ENCODE measurements at places on chromosomes 7 and 10.

DNA sequence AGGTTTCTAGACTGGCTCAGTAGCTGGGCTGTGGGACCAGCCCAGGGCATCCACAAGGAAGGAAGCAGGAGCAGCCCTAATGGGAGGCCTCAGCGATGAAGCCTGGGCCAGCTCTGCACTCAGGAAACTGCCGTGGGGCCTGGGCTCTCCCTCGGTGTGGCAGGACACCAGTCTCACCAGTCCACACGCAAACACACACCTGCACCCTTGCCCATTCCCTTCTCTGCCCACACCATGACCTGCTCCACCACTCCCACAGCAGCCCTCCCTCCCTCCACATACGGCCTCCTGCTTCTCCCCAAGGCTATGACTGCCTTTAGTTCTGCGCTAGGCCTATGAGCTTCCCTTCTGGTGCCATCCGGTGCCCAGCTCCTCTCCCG, 7.1 kb downstream of the FGF8 start:
- DNase-seq: no peak

- no peak for DNase-seq
Measured at GRCh38 chr10:123507298-123507697, 158.9 kb upstream of the GPR26 start.

GRCh38 chr10:32386623-32387260, 39.8 kb upstream of the EPC1 start:
- DNase-seq: no peak

DNA sequence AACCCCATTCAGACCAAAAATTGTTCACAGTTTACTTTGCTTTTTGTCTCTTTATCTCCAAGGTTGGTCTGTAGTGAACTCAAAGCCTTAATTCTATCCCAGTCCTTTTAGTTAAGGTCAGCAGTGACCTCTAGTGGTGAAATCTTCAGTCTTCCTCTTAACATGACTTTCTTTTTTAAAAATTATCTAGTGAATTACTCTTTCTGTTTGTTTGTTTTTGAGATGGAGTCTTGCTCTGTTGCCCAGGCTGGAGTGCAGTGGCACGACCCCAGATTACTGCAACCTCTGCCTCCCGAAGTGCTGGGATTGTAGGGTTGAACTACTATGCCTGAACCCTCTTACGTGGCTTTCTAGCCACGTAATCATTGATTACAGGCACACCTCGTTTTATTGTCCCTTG, 25.0 kb downstream of the ZNF487 start:
- peak; percentile 14 for DNase-seq

- no peak for DNase-seq
Measured at GRCh38 chr10:31179091-31179680, 139.8 kb upstream of the ZEB1 start.

- DNase-seq: no peak
Measured at GRCh38 chr7:45662540-45663166, 88.5 kb downstream of the ADCY1 start.

DNA sequence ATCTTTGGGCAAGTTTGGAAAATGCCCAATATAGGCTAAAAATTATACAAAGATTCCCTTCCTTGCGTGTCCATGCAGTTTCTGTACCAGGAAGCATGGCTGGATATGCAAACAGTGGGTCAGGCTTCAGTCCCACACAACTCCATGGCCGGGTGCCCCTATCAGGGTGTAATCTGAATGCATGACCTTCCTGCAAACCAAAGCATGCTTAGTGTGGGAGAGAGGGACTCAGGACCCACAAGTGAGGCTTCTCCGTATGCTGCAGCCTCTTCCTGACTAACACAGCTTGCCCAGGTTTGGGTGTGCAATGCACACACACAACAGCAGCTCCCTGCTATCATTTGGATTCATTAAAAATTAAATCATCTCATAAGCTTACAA, 8.5 kb downstream of the AKR1B10 start:
- no peak for DNase-seq

DNA sequence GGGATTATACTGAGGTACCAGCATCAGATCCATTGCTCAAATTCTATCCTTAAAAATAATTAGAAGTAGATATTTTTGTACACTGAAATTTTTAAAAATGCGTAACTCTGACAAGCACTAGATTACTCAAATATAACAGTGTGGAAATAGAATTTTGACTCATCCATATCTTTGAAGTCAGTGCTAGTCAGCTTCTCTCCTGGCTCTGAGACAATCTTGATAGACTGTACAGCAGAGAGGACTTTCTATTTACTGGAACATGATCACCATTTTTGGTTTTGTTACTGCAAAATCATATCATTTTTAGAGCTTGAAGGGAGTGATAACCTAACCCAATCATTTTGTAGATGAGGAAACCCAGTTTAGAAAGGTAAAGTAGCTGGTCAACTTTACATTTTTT, 195.0 kb downstream of the MTERF1 start:
- no peak for DNase-seq

GRCh38 chr10:103244666-103245271, 918 bp upstream of the RPEL1 start:
- DNase-seq: peak; percentile 45

DNA sequence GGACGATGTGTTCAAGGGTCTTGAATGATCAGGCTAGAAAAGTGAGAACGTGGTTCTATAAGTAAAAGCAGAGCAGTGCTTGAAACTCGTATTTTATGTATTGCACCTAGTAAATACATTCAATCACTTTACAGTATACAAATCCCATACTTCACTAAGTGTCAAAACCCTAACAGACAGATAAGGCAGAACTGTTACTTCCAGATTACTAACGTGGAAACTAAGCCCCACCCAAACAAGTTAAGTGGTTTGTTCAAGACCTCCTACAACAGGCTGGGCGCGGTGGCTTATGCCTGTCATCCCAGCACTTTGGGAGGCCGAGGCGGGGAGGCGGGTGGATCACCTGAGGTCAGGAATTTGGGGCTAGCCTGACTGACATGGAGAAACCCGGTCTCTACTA, 9.2 kb upstream of the MYO1G start:
- no peak for DNase-seq

DNA sequence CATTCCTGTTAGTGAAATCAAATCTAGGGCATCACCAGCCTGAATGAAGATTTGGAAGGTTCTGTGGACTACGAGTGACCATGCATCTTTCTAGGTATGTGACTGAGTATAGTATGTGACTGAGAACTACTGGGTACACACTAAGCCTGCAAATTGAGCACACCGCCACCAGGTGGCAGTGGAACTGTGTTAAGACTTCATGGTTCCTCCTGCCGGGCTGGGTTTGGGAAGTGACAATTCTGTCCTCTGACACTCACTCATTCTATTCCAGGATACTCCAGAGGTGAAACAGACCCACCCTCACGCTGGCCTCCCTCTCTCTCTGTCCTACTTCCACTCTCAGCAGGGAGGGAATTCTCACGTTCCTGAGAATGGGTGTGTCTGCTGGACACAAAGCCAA, 84.0 kb upstream of the TMEM248 start:
- DNase-seq: no peak

DNA sequence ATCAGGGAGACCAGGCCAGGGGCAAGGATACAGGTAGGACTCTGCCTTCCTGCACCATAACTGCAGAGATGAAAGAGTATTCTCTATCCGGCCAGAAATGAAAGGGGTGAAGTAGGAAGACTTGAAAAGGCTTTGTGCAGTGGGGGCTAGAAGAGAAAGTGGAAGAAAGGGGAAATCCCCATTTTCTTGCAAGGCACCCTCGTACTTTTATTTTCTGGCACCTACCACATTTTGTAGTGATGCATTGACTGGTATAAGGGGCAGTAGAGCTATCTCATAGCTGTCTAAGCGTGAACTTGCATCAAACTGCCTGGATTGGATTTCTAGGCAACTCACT, 752 bp upstream of the CAMK2G start:
- DNase-seq: peak; percentile 35

GRCh38 chr10:29977171-29977570, 82.2 kb downstream of the JCAD start:
- DNase-seq: no peak

GRCh38 chr10:73644015-73644743, 2.9 kb upstream of the MYOZ1 start:
- peak; percentile 33 for DNase-seq

DNA sequence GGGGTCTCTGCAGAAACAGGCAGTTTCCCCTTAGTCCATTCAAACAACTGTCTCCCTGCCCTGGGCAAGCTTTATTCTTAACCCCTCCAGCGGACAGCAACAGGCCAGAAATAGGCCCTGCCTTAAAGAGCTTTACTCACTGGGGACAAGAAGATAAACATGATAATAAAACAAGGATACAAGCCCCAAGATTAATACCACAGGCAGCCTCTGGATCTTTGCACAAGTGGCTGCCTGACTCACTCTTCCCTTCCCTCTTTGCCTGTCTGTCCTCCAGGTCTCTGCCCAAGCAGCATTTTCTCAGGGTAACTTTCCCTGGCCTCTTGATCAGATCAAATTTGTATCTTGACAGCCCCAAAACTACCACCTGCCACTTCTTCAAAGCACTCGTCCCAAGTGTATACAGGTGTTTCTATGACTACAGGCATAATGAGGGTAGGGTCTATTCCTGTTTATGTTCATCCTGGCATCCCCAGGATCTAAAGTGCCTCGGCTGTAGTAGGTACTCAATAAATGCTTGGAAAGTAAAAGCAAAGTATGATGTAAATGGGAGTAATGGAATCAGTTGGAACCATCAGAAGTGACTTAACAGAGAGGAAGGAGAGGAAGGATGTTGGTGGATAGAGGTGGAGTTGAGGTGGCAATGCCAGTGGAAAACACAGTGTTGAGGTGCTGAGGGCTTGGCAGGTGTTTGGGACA, 7.0 kb upstream of the CAMK2G start:
- no peak for DNase-seq

DNA sequence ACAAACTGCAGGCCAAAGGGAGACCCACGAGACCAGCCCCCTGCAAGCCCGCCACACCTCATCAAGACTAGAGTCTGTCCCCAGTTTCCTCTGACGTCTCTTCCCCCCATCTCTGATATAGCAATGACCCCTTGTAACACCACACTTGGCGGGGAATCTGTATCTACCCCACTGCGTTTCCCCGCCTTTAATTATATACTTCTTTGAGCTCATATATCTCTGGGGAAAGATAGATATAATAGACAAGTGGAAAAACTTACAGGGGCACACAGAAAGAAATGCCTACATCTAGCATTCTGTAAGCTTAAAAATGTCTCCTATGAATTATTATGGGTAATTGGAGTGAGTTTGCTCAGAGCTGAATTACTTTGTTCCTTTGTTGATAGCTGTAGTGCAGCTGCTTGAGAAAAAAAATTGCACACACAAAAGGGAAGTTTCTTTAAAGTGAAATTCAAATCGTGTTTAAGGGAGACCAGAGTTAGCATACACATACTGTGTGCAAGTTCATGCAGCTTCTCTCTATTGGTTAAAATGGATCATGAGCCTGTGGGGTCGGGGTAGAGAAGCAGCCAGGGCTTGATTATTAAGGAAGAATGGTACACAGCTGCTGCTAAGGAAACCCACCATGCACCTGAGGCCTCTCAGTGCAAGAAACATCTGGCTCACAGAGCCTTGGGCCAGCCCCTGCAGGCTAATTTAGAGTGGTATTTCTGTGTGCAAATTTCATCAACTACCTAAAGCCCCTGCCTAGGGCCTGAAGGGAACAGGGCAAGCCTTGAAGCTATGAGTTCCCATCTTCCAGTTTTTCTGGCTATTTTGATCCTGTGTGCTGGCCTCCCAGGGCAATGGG, 32.5 kb downstream of the CDCA7L start:
- DNase-seq: no peak

DNA sequence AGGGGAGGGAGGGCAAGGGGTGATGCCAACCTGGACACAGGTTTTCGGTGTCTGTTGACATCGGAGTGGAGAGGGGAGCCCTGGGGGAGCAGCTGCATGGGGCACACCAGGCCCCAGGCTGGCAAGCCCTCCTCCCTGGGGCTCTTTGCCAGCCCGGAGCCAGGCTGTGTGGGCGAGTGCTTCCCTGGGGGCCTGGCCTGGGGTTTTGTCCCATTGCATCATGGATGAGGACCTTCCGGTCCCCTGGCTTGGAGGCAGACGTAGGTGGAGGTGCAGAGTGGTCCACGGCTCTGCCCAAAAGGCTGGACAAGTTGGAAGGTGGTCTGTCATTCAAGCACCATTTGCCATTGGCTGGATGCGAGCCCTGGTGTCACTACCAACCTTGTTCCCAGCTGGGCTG, 34.8 kb downstream of the ZMIZ1 start:
- no peak for DNase-seq

DNA sequence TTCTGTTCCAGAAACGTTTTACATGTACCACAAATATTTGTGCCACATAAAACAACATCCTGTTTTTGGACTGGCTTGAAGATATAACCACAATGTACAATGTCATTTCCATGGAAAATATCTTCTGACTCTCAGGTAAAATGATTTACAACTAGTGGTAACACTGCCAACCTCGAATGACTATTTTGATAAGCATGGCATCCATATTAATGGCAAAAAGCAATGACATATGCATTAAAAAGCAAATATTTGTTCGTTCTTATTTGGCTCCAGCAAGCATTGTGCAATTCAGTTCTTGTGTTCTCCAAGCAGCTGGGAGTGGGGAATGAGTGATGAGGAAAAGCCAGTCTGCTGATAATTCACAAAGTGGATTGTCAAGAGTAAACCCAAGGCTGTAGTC, 289.0 kb downstream of the PLXDC2 start:
- no peak for DNase-seq

DNA sequence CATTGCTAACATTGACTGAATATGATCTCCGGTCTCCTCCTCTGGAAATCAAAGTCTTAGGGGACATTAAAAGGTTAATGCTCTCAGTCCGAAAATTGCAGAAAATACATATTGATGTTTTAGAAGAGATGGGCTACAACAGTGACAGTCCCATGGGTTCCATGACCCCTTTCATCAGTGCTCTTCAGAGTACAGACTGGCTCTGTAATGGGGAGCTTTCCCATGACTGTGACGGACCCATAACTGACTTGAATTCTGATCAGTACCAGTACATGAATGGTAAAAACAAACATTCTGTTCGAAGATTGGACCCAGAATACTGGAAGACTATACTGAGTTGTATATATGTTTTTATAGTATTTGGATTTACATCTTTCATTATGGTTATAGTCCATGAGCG, 39.2 kb downstream of the SAMD8 start:
- no peak for DNase-seq

DNA sequence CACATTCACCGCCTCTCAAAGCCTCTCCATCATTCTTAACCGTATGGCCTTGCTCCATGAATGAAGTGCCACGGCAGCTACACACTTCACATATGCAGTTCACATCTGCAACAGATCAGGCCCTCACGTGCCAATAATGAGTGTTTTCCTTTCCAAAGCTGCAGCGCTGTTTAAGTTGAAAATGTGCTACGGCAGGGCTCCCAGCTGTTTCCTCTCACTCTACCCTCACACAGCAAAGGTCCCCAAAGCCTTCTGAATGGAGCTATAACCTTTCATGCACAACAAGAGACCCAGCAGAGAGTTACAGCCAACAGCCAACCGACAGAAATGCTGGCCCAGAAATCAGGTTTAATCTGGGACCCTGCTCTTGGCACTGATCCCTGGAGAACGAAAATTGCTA, 236.1 kb downstream of the ELMO1 start:
- DNase-seq: no peak
